ENCODE measurements at places on chromosomes 13 and 19.

GRCh38 chr13:113005076-113005865 is 36.3 kb downstream of the MCF2L start:
- DNase-seq = no peak

GRCh38 chr19:16301999-16302694 is 22.5 kb upstream of the KLF2 start:
- no peak for DNase-seq

DNA sequence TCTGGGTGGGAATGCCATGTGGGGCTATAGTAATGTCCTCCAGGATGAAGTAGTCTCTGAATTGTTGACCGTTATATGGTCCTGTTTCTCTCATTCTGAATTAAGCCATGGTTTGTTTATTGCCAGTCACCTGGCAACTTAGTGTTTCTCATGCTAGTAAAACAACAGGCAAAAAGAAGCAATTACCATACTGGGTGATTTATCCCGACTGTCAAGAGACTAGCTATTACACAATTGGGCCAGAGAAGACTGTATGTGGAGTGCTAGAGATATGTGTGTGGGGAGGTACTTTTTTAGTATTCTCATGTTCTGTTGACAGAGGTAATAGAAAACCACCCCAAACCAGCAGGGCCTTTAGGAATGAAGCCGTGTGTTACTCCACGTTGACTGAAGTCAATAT is 258.2 kb downstream of the TDRD3 start:
- DNase-seq = no peak

DNA sequence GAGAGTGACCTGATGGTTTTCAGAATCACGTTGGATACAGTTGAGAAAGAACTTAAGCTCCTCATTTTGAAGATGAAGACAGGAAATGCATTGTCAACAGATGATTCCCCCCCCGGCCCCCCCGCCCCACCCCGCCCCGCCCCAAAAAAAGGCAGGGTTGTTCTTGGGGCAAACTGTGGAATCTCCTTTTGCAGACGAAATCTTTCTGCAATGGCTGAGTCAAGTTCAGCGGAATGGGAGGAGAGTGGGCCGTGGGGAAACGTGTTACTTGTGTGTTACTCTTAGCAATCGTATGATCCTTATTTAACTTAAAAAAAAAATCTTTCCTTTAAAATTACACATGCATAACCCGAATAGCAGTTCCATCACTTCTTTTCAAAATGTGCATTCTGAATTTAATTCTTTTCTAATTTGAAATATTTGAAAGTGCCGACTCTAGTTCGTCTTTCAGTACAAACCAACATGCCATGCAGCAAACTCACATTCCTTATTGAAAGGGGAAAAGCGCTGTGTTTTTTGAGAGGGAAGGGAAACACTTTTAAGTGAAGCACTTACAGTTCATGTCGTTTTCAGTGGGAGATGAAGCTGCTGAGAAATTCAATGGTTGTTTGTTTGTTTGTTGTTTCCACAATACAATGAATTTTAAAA is 348.5 kb upstream of the ARGLU1 start:
- DNase-seq = no peak

DNA sequence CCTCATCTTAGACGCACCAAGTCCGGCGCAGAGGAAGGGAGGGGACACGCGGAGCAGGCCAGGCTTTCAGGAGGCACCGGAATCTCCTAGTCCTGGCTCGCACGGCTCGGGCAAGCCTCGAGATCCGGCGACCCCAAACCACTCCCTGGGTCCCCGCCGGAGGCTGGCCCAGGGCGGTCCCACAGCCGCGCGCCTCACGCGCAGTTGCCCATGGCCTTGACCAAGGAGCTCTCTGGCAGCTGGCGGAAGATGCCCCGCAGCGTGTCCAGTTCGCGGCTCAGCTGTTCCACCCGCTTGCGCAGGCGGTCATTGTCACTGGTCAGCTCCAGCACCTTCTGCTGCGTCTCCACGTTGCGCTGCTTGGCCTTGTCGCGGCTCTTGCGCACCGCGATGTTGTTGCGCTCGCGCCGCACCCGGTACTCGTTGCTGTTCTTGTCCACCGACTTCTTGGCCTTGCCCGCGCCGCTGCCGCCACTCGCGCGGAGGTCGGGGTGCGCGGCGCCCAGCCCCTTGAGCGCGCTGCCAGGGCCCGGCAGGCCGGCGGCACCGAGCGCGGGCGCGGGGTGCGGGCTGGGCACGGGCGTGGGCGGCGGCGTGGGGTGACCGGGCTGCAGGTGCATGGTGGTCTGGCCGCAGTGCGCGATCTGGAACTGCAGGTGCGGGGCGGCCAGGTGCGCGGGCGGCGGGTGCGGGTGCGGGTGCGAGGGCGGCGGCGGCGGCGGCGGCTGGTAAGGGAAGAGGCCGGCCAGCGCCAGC is 1.0 kb downstream of the CEBPA start:
- no peak for DNase-seq

- no peak for DNase-seq
These were observed 27.5 kb upstream of the KIR3DL3 start for GRCh38 chr19:54696766-54697165.

DNA sequence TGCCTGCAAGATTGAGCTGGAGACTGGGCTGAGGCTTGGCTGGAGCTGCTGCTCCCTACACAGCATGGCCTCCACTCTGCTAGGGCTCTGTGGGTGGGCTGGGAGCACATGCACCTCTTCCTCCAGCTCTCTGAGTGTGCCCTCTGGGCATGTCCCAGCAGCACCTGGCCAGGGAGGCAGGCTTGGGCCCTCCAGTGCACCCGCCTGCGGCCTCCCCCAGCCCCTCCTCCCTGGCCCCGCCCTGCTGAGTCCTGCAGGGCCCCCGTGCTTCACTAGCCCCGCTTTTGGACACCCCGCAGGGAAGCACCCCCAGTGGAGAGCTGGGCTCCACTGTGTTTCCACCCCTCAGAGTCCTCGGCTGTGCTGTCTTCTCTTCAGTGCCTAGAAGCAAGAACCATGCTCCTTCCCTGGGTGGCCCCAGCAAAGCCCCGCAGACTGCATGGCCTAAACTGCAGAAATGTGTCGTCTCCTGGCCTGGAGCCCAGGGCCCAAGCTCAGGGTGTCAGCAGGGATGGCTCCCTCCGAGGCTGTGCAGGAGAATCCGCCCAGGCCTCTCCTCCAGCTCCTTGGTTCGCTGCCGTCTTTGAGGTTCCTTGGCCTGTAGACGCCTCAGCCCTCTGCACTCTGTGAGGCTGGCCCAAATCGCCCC is 5.0 kb upstream of the TEX29 start:
- DNase-seq = peak; percentile 60

DNA sequence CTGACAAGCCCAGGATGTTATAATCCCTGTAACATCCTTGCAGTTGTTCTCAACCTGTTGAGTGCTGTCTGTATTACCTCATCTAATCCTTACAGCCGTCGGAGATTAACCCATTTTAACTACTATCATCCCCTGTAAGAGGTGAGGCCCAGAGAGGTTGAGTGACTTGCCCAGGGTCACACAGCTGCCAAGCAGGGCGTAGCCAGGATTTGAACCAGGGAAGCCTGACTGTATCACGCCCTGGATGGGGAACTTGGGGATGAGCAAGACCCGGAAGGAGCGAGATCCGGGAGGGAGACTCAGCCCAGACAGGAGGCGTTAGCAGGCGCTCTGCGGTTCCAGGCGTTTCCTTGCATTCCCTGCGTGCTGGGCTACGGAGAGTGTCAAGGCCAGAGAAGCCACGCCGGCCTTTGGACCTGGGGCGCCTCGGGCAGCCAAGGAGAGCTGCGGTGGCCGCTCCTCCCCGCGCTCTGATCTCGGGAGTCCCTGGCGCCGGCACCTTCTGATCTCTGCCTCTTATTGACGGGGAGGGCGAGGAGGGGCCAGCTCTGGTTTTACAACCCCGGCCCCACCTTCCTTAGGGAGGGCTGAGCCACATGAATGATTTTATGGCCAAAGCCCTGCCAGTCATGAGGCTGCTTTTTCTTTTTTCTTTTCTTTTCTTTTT is 6.2 kb downstream of the SULT2B1 start:
- DNase-seq = no peak

- no peak for DNase-seq
These were observed 13.3 kb downstream of the SPATA13 start for GRCh38 chr13:24173795-24174194.

DNA sequence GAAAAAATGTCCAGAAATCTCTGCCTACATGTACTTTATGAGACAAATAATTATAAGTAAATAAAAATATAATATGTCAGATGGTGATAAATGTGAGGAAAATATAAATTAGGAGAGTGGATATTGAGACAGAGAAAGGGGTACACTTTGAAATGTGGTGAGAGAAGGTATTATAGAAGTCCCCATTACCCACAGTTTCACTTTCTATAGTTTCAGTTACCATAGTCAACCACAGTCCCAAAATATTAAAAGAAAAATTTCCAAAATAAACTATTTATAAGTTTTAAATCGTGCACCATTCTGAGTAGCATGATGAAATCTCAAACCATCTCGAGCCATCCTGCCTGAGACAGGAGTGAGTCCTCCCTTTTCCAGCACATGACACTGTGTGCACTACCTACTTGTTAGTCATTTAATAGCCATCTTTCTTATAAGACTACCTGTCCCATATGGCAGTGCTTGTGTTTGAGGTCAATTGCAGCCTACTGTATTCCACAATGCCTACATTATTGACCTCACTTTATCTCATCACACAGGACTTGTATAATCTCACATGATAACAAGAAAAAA is 653.7 kb downstream of the DACH1 start:
- no peak for DNase-seq

DNA sequence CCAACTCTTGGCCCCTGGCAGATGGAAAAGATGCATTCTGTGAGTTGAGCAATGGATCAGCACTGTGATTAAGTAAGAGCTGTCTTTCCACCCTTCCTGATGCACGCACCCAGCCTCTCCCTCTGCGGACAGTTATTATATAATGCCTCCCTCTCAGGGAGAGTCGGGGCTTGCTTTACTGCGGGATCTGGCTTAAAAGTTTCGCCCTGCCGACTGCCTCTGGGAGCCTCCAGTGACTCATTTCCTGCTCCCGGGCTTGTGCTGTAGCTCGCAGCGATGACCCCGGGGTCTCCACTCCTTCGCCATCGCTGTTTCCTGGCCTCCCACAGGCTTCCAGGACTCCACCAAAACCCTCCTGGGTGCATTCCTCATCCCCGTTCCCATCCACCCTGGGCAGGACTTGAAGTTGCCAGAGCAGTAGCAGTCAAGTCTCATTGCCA is 107.4 kb upstream of the SLC7A1 start:
- DNase-seq = no peak

- no peak for DNase-seq
These were observed 369.9 kb upstream of the ZNF507 start for GRCh38 chr19:31975461-31975860.

- DNase-seq = no peak
These were observed 508.4 kb upstream of the MIR17HG start for GRCh38 chr13:90839061-90839460.

GRCh38 chr13:22012686-22013085 is 341.8 kb downstream of the FGF9 start:
- DNase-seq = no peak

DNA sequence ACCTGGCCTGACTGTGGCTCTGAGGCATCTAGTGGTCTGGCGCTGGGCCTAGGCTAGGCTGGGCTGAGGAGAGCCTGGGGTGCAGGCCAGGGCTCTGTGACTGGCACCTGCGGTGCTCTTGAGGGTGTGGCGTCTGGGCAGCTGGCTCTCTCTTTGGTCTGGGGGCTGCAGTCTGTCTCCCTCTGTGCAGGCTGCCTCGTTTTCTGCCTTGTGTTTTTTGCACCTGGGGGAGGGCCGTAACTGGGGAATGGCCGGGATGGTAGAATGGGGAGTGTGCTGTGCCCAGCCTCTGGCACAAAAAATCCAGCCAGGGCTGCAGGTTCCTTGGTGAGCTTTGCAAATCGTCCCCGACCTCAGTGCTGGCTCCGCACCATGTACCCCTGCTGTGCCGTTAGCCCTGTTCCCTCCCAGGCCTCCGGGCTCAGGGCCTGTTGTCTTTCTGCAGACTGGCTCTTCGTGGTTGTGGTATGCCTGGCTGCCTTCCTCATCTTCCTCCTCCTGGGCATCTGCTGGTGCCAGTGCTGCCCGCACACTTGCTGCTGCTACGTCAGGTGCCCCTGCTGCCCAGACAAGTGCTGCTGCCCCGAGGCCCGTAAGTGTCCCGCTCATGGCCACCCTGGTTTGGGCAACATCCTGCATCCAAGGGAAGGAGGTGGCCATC is 6.5 kb upstream of the USF2 start:
- DNase-seq = no peak

GRCh38 chr13:28650284-28650683 is 8.6 kb upstream of the POMP start:
- no peak for DNase-seq

GRCh38 chr13:22061371-22061805 is 390.5 kb downstream of the FGF9 start:
- DNase-seq = peak; percentile 77

DNA sequence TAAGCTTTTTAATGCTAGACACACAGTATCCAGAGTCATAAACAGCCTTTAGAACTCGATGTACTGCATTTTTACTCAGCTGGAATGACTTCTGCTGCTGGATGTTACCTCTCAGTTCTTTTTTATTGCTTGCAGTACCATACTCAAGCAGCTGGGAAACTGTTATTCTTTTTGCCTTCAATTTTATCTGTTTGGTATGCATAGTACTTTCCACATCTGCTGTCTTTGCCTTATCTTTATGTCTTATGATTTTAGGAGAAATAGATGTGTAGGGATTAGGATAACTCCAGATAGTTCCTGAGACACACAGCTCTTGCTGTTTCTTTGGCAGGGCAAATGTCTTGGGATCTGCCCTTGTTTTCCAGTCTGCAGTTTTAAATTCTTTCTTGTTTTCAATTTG is 31.5 kb downstream of the TEX30 start:
- DNase-seq = no peak

GRCh38 chr19:58492265-58492664 is 16.1 kb downstream of the ZNF446 start:
- DNase-seq = no peak

DNA sequence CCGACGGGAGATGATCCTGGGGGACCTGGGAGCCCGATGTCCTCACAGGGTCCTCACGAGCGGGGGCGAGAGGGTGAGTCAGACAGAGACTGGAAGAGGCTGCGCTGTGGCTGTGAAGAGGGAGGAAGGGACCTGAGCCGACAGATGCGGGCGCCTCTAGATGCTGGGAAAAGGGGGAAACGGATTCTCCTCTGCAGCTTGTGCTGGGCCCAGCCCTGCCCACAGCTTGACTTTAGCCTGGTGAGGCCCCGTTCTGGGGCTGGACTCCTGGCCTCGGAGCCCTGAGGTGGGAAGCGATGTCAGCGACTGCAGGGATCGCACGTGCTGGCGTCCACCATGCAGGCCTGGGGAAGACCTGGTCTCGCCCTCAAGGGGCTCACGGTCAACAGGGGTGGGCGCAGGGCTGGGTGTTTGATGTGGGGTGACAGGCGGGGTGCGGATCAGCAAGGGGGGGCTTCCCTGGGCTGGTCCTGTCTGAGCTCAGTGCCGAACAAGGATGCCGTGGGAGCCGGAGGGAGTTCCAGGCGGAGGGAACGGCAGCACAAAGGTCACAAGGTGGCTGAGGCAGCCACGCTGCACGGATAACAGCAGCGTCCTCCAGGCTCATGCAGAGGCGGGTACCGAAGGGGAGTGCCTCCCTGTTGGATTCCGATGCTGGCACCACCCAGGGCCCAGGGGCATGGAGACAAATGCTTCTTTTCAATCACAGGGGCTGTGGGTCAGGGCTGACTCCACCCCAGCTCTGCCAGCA is 31.8 kb downstream of the PIP5K1C start:
- no peak for DNase-seq

- DNase-seq = no peak
These were observed 13.2 kb upstream of the SULT2A1 start for GRCh38 chr19:47899335-47899734.

Measured in COR-L47 (cell line).